ENCODE measurements at places on chromosomes 16 and 17. TPM values are rescaled to one million over a fixed set of nuclear protein-coding genes. Genes with fewer than 3 reads are reported as not detected.

CHD9NB gene
- 1.5 TPM for total RNA-seq

TMEM238L gene
- not detected for total RNA-seq

- no peak for DNase-seq
Observed at GRCh38 chr17:37194208-37194607, 181.6 kb upstream of the C17orf78 start.

GRCh38 chr16:14095883-14096551 lies 24.9 kb downstream of the MRTFB start:
- no peak for DNase-seq

GRCh38 chr17:48644910-48645557 lies 18.9 kb upstream of the HOXB9 start:
- no peak for DNase-seq

- DNase-seq: no peak
Observed at GRCh38 chr16:79698341-79698753, 97.8 kb upstream of the MAF start.

GRCh38 chr17:7685533-7686221 lies 1.6 kb downstream of the TP53 start:
- no peak for DNase-seq

- DNase-seq: peak; percentile 11
Observed at GRCh38 chr16:11171757-11172299, 84.2 kb downstream of the SOCS1 start.

DNA sequence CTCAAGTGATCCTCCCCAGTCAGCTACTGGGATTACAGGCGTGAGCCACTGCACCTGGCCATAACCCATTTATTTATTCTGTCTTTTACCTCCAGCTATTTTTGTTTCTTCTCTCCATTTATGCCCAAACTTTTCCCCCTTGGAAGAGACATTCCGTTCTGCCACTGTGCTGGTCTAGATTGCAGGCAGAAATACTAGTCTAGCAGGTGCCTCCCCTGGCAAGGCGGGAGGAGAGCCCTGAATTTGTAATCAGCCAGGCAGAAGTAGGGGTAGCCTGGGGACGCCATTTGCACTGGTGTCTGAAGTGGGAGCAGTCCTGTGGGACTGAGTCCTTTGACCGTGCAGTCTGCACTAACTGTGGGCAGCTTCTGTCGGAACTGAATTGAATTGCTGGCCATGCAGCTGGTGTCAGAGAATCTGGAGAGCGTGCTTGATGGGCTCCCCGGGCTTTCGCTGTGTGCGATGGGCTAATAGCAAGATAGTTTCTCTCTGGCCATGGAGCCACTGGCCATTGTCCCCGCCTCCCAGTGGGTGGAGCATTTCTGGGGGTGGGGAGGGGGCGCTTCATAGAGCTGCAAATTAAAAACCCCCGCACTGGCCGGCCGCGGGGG lies 31.5 kb upstream of the LITAF start:
- DNase-seq: no peak

NUP85 gene
- 63.9 TPM for total RNA-seq

- no peak for DNase-seq
Observed at GRCh38 chr17:3896108-3896967, 3.5 kb upstream of the CAMKK1 start.

DNA sequence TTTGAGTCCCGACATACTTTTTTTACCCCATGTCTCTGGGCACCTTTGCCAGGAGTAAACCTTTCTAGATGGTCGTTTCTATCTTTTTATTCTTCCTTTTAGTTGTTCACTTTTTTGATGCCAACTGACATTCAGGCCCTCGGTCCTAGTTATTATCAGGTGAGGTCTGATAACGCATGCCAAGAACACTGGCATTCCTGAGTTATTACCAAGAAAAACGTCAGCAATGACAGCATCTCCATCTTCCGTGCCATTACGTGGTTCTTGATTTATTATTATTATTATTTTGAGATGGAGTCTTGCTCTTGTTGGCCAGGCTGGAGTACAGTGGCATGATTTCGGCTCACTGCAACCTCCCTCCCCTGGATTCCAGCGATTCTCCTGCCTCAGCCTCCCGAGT lies 21.4 kb downstream of the HASPIN start:
- DNase-seq: no peak

SMIM36 gene
- not detected for total RNA-seq

DNA sequence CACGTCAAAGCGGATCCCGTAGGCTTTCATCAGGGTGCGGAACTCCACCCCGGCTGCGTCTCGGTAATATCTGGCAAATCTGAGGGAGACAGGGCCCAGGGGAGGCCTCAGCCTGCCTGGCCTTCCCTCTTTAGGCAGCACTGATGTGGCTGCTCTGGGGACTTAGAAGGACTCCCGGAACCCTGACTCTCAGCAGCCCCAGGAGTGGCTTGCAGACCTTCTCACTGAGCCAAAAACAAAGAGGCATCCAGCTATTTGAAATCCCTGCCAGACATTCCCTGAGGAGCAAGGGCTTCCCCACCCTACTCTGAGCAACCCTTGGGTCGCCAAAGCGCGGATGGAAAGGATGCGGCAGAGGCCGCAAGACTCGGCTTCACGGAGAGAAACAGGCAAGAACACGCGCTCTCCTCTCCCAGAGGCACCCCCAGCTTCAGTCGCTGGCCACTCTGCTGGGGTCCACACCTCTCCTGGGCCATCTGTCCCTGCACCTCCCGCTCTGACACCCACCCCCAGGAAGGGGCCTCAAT lies 7.9 kb downstream of the P2RX5 start:
- no peak for DNase-seq

- DNase-seq: no peak
Observed at GRCh38 chr17:15418781-15419180, 48.6 kb downstream of the CDRT4 start.

- DNase-seq: no peak
Observed at GRCh38 chr17:74608511-74608910, 15.0 kb downstream of the CD300E start.

GRCh38 chr16:87603684-87604633 lies 1.7 kb downstream of the JPH3 start:
- DNase-seq: no peak

DNA sequence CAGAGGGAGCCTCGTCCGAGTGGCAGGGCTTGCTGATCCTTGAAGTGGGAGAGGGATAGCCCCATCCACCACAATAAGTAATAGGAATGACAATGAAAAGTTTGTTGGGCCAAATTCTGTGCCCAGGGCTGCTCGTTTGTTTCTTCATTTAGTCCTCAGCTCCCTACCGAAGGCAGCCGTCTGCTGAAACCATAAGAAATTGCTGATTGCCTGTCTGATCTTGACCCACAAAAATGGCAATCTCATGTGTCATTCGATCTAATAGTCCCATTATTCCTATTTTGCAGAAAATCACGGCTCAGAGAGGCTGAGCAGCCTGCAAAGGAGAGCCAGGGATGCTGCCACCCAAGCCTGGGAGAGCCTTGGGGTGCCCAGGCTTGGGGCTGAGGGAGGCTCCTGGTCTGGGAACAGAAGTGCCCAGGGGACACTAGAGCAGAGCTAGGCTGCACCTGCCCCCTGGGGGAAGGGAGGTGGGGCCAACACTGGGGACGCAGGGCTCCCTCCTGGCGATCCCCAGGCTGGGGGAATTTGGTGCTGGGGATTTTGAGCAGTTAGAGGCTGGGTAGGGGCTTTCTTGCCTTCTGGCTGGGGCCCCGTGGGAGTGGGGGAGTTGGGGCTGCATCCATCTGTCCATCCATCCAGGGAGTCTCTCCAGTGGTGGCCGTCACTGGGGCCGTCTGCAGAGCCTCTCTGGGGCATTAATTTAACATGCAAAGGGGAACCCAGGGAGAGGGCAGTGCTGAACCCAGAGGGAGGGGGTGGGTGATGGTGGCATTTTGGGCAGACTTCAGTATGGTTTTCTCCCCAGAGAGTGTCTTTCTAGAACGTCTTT lies 53.5 kb downstream of the SOCS1 start:
- DNase-seq: no peak

DNA sequence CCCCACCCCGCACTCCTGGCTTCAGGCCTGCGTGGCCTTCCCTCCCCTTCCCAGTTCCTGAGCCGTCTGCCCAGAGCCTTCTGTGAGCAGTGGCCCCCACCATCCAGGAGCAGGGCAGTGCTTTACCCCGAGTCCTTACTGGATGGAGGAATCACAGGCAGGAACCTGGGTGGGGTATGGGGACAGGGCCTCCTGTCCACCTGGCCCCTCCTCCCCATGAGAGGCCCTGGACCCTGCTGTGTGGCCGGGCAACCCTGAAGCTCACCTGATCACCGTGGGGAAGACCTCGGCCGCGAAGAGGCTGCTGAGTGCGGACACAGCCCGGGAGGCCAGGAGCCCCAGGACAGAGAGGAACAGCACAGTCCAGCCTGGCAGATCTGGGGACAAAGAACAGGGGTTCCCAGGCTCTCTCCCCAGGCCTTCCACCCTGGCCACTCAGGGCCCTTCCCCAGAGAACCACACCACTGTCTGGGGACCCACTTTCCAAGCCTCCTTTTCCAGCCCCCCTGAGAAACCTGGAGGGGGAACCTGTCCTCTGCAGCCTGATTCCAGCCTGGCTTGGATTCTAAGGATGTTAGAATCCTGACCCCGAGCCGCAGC lies 3.2 kb downstream of the SLC22A31 start:
- DNase-seq: no peak

DNA sequence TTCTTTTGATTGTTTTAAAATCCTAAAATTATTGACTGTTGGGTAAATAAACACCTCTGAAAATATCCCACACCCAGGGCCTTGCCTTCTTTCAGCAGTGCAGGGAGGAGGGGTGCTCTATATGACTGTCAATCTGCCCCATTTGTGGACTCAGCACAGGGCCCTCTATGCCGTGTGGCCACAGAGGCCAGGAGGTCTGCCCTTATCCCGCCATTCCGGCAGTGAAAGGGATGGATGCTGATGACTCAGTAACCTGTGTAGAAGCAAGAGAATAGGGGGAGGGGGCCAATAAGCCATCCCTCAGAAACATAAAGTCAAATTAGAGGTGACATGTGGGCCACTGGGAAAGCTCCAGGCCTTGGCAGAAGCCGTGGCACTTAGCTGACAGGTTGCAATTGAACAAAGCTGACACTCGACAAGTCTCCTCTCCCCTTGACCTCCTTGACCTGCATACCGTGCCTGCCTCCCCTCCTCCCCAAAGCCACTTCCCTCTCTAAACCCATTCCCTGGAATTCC lies 281.4 kb upstream of the DYNLRB2 start:
- DNase-seq: no peak

CCL16 gene
- not detected for total RNA-seq

GRCh38 chr16:14324581-14324980 lies 253.5 kb downstream of the MRTFB start:
- no peak for DNase-seq

KRT9 gene
- total RNA-seq: not detected

GRCh38 chr17:42135664-42136653 lies 13.4 kb downstream of the HSPB9 start:
- no peak for DNase-seq

DNA sequence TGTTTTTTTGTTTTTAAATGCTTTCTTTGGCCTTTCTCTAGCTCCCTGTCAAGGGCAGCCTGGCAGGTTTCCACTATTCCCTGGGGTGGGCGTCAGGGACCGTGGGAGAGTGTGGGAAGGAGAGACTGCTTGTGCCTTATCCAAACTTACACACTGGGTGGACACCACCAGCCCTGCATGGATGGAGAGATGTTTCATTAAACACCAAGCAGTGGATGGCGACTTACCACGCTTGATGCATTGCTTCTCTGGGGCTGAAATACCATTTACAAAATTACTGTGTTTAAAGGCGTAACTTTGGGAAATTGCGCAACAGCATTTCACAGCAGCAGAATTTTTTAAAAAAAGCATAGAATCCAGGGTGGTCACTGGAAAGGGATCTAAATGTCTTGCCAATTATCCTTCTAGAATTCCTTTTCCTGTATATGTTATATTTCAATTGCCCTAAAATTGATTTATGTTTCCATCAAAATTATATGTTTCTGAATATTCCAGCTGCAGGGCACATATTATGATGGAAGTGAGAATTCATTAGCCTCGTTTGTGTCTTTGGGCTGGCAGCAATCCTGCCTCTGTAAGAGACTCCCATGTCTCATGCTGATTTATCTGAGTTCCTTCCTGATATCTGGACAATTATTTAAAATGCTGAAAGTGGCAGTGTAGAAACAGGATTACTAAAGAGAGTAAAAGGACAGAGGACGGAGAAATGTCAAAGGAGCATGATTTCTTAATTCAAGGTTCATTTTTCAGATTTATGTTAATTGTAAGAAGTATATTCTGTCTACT lies 247.3 kb downstream of the GRIN2A start:
- no peak for DNase-seq

DNA sequence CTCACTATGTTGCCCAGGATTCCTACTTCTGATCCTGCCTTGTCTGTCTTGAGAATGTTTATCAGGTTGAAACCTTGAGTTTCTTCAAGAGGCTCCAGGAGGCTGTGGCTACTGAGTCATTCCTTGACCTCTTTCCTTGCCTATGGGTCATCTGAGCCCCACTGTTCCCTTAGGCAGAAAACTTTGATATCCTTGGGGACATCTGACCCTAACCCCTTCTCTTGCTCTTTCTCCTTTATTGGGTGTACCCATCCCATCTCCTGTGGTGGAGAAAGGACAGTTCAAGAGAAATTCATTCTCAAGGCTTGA lies 12.5 kb downstream of the ARL4D start:
- no peak for DNase-seq

TMEM114 gene
- not detected for total RNA-seq

ACADVL gene
- 584 TPM for total RNA-seq

- DNase-seq: no peak
Observed at GRCh38 chr16:81560979-81561657, 116.5 kb downstream of the CMIP start.

COPRS gene
- 42.1 TPM for total RNA-seq

DNA sequence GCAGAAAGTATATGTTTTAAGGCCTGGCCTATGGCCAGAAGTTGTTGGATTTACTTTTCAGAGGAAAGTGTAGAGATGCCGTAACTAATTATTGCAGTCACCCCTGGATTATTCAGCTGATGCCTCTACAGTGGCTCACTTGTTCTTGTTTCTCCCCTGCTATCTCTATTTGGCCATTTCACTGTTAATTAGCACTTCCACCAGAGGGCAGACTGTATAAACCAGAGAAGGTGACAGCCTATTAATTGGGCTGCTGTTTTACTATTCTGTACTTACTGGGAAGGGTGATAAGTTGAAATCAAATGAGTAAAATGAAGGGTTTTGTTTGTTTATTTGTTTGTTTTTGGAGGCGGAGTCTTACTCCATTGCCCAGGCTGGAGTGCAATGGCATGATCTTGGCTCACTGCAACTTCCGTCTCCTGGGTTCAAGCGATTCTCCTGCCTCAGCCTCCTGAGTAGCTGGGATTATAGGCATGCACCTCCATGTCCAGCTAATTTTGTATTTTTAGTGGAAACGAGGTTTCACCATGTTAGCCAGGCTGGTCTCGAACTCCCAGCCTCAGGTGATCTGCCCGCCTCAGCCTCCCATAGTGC lies 66.0 kb downstream of the CDK12 start:
- DNase-seq: no peak

VASN gene
- 81.8 TPM for total RNA-seq

GRCh38 chr17:27460196-27460725 lies 4.0 kb downstream of the KSR1 start:
- no peak for DNase-seq

IRX5 gene
- total RNA-seq: 1.0 TPM
